ENCODE measurements at places on chromosomes 12 and 14.

- no peak for DNase-seq
Observed at GRCh38 chr14:77082356-77082755, 15.7 kb upstream of the CIPC start.

GRCh38 chr12:93390031-93390430, 12.3 kb downstream of the NUDT4 start:
- DNase-seq = no peak

GRCh38 chr12:1591543-1591942, 2.8 kb downstream of the FBXL14 start:
- DNase-seq = peak; percentile 52

DNA sequence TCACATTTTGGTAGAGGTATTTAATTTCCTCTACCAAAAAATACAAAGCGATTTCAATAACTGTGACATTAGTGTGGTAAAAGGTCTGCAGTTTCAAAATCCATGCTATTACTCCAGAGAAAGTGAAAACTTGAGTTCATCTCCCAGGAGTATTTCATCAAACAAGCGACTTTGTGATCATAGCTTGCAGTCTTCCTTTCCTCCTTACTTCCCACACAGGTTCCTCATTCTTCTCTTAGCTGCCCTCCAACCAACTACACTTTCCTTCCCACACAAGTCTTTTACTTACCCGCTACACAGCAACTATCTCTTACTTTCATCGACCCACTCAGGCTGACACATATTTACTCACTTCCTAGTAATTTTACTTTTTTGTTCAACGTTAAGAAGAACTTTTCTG, 413.4 kb upstream of the USP15 start:
- no peak for DNase-seq

- no peak for DNase-seq
Observed at GRCh38 chr14:94974893-94975292, 182.4 kb downstream of the DICER1 start.

DNA sequence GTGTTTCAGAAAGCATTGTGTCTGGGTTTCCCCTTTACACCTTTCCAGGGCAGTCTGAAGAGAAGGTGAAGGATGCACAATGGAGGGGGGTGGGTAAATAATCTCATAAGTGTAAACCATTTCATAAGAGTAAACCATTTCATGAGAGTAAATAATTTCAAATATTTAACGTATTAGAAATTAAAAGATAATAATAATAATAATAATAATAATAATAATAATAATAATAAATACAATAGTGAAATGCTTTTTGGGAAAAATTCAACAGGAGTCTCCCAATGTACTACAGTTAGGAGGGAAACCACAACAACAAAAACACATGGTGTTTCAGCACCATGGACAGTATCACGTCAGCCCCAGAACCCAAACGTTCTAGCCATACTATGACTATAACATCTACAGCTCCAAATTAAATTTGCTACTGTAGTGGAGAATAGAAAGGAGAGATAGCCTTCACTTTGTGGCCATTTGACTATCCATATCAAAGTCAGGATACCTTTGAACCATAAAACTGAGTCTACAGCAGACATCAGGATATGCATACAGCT, 691.8 kb downstream of the BCL11B start:
- DNase-seq = peak; percentile 45

DNA sequence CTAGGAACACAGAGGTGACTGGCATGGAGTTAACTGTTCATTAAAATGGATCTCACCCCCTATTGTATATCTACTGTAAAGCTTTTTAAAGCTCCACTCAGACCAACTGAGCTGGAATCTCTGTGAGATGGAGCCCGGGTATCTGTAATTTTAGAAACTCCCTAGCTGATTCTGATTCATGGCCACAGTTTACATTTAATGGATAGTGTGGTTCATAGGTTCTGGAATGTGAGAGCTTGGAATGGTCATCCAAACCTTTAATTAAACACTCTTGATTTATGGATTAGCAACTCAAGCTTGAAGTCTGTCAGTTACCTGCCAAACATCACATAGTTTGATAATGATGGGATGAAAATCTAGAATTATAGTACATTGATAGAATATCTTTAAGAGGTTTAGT, 183.8 kb downstream of the SLC25A21 start:
- no peak for DNase-seq

DNA sequence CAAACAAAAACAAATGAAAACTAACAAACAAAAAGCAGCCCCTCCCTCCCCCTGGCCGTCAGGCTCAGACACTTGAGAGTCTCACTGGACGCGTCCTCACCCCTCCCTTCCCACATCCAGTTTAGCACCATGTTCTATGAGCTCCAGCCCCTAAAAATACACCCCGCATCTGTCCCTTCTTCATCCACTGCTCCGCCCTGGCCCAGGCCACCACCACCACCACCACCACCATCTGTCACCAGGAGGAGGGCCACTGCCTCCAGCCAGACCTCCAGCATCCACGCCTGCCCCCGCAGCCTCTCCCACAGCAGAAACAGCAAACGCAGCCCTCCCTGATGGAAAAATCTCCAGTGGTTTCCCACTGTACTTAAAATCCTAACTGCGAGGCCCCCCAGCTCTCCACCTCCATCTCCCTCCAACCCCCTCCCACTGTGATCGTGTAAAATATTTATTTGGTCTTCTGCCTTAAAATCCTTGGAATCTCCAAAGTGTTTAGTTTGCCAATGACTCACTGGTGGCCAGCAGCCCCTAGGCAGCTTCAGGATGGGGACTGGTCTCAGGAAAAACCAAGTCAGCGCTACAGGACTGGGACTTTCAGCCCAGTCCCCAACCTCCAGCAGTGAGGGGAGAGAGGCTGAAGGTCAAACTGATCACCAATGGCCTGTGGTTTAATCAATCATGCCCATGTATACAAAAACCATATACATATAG, 95.1 kb downstream of the SCARB1 start:
- no peak for DNase-seq

DNA sequence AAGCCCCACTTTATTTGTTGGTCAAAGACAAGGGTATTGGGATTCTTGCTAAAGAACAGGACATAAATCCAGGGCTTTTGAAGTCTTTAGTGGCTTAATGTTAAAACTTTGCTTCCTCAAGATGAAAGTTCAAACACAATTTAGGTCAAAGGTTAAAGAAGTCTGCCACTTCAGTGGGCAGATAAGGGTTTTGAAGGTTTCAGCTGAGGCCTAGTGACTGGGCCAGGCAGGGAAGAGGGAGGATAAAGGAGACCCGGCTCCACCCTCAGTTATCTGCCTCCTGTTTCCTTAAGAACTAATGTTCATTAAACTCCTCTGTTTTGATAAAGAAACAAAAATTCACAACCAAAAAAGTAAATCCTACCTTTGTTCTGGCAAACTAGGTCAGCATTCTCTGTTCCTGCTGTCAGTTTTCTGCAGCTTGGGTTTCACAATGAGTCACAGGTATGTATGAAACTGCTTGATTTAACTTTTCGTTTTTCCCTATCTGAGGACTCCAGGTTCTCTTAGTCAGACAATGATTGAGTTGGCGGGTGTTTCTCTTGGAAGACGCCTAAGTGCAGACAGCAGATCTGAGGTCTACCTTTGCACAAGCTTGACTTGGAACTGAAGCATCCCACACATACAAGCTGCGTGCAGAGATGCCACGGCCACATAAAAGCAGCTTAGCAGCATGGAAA, 208.3 kb downstream of the EXOC5 start:
- peak; percentile 73 for DNase-seq

DNA sequence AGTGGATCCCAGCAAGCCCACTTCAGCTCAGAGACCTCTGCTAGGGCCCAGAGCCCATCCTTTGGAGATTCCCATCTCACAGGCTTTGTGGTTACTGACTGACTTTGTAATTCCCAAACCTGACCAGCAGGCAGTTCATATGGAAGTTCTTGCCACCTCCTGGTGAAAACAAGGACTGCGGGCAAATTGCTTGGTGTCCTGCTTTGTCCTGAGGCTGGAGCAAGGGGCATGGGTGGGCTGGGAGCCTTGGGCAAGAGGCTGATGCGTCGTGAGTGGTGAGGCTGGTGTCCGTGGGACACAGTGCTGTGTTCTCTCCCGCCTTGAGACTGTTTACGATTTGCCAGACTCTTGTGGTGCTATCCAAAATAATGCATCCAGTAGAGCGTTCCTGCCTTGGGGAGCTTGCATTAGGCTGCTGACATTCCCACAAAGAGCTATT, 91.0 kb downstream of the LRRC74A start:
- DNase-seq = peak; percentile 95

DNA sequence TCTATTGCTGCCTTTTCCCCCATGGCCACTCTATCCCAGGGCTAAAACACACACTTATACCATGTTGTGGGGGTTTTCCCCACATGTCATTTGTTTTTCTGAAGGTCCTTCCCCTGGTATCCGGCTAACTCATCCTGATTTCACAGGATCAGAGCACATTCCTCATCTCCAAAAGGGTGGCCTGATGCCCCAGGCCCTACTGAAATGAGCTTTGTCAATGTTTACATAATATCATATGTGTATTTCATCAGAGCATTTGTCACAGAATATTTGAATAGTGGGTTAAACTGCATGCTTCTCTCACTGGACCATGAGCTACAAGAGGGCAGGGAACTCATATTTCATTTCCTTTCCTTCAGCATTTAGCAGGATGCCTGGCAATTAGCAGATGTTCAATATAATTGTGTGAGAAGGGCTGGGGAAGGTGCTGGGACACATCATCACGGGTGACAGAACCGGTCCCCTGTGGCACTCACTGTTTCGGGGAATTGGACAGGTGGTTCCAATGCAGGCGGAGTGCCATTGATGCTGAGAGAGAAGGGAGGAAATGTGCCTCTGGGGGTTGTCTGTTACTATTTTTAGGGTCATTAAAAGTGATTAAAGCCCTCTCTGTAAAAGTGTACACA, 26.8 kb downstream of the EMP1 start:
- DNase-seq = no peak

GRCh38 chr14:22039938-22040780, 366.5 kb upstream of the OR4E1 start:
- peak; percentile 8 for DNase-seq

GRCh38 chr12:110743571-110744093, 941 bp upstream of the PPP1CC start:
- DNase-seq = no peak

GRCh38 chr12:98343002-98343567, 172.3 kb upstream of the TMPO start:
- no peak for DNase-seq

DNA sequence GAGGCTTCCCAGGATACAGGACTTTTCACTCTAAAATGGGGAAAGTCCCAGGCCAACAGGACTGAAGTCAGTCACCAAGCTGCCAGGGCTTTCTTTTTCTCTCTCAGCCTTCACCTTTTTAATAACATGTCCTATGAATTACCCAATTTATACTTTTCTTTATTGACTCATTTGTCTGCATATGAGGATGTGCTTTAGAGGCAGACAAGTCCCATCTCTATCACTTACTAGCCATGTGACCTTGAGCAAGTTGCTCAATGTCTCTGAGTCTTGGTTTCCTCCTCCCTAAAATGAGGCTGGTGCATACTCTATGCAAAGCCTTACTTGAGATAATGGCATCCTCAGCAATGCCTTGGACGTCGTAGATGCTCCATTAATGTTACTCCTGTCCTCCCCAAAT, 98.1 kb upstream of the TMPO start:
- no peak for DNase-seq

GRCh38 chr12:3148366-3149000, 71.3 kb downstream of the TSPAN9 start:
- DNase-seq = no peak

GRCh38 chr14:37131205-37131604, 41.2 kb downstream of the SLC25A21 start:
- no peak for DNase-seq

DNA sequence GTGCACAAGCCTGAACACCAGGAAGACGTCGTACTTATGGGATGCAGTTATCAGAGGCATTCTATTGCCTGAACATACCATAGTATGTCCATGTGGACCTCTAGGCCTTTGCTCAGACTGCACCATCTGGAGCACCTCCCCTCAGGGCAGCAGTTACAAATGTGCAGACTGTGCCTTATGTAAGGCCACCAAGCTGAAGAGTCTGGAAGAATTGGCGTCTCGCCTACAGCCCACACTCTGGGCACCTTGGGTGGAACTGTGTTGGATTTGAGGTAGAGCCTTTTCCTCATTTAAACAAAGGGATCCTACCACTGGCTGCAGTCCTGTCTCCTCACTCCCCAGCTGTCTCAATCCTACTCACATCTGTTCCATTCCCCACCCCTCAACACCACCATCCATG, 204.3 kb upstream of the FRMD6 start:
- DNase-seq = no peak

DNA sequence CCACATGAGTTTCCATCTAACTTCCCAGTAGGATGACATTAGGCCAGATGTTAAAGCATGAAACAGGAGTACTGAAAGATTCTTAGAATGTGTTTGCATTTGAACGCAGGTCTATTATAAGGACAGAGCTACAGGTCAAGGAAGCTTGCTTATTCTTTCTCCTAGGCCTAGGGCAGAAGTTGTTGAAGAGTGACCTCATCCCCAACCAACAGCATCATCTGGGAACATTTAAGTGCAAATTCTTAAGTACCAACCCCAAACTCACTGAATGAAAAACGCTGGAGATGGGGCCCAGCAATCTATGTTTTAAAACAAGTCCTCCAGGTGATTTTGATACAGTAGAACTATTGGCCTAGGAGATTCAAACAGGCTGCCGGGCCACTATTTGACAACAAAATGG, 52.4 kb downstream of the PAPLN start:
- peak; percentile 30 for DNase-seq

- DNase-seq = no peak
Observed at GRCh38 chr12:40168868-40169267, 55.9 kb upstream of the LRRK2 start.

GRCh38 chr14:69696633-69697557, 70.0 kb upstream of the SRSF5 start:
- DNase-seq = no peak

DNA sequence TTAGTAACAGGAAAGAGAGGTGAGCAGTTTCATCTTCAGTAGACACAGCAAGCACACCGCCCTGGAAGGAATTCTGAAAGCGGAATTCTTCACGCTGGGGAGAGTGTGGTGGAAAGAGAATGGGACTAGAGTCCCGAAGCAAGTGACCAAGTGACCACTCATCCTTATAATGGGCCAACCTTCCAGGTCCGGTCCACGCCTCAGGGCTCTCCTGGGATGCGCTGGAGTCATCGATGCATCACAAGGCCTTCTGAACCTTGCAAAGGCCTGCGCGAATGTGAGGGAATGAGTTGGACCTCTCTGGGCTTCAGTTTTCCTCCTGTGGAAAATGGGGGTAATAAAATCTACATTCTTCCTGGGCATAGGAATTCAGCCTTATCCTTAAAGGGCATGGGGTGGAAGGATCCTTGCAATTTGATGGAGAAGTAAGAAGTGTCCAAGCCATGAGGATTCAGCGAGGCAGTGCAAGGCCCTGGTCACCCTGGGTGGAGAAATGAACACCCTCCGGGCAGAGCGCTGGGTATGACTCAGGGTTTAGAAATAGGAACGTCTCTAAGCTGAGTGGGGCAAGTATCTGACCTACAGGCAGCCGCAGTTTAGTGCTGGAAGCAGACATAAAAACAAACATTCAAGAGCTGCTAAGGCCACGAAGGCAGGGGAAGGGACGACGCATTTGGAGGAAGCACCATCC, 97.7 kb downstream of the SETD3 start:
- DNase-seq = no peak

DNA sequence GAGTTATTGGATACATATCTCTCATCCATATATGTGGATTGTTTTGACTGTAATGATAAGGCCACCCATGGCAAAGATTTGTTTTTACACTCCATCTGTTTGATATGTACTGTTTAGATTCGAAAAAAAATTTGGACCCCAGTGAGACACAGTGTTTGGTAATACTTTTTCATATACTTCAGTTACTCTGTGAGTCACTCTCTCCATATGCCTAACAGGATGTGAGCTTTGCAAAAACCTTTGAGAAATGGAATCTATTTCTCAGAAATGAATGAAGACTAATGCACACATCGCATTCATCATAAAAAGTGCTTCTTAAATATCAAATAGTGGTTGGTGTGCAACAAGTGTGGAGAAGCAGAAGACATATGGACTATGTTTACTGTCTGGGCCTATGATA, 781.5 kb downstream of the SLC6A15 start:
- DNase-seq = no peak
